ENCODE measurements at places on chromosomes 7 and 10.

DNA sequence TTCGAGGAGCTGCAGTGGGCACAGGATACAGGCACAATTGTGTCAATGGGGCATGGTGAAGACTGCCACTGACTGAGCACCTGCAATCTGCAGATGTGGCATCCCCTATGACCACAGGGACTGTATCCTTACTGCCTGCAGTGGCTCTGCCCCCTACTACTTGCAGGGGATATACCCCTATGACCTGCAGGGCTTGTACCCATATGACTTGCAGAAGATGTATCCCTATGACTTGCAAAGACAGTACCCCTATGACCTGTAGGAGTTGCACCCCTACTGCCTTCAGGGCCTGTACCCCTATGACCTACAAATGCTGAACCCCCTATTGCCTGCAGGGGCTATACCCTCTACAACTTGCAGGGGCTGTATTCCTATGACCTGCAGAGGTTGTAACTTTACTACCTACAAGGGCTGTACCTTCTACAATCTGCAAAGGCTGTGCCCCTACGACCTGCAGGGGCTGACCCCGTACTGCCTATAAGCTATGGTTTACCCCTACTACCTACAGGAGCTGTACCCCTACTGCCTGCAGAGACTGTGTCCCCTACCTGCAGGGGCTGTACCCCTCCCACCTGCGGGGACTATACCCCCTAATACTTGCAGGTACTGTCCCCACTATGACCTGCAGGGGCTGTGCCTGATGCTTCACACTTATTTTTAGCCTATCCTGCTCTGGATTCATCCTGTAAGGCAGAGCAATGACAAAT, 65.9 kb upstream of the ADAM12 start:
- DNase-seq, result no peak

DNA sequence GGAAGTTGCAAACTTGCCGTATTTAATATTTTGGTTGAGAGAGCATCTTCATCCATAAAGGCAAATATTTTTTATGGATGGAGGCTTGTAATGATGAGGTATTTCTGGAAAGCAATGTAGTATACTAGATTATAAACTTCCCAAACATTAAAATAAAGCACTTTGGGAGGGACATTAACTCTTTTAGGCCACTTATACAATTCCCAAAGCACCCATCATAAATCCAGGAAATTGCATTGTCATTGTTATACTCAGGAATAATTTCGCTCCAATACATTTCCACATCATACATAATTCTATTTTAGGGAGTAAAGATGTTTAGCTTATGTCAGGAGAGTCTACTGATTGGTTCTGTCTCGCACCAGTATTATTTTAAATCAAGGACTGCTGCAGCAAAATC, 212.7 kb upstream of the MKI67 start:
- no peak for DNase-seq

DNA sequence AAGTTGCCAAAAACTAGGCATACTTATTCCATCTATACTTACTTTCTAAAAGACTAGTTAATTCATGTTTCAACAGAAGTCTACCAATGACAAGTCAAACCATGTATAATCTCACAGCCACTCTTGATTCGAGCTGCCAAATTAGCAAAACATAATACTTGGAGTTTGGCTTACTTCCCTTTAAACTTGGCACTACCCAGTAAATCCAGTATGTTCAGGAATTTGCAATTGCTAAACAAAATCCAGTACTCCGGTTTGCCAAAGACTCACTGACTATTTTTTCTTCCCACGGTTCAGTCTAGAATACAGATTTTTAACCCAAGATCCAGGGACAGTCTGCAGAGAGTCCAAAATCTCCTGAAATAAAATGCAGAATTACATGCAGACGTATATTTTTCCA, 4.6 kb downstream of the OAT start:
- no peak for DNase-seq

DNA sequence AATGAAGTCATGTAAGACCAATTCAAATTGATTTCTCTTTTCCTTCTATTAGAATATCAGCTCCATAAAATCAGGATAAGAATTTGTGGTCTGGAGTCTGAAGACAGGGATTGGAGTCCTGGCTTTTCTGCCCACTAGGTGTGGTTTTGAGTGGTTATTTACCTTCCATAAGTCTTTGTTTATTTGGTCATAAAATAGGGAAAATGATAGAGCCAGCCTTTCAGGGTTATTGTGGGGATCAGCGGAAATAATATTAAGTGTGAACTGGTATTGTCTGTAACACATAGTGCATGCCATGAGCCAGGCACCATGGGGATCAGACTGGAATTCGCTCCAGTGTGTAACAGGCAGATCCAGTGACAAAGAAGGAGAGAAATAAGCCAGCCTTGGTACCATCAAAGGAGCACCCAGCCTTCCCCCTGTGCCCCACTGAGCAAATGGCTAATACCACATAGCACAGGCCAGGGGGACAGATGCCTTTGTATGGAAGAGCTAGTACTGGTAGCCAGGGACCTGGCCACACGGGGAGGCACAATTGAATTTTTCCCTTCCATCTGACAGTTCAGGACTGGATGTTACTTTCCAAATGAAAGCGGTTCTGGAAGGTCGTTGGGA, 509.7 kb upstream of the PODXL start:
- DNase-seq, result no peak

All from fibroblast of skin of left biceps (primary cell).